COLO829 (cell line): ENCODE measurements at places on chromosomes 13 and 19.

DNA sequence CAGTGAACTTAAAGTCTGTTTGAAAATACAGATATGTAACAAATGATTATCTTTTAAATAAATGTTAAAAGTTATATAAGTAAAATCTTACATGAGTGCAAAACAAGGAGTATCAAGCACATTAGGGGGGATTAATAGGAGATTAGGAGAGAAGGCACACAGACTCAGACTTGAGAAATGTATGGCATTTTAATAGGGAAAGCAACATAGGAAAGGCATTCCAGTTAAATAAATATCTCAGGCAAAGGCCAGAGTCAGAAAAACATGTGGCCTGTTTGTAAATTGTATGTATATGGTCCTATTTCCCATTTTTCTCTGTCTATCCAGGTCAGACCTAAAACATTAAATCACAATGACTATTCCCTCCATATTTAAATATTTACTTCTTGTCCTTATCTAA lies 462.7 kb downstream of the GPC6 start:
- DNase-seq, result no peak

DNA sequence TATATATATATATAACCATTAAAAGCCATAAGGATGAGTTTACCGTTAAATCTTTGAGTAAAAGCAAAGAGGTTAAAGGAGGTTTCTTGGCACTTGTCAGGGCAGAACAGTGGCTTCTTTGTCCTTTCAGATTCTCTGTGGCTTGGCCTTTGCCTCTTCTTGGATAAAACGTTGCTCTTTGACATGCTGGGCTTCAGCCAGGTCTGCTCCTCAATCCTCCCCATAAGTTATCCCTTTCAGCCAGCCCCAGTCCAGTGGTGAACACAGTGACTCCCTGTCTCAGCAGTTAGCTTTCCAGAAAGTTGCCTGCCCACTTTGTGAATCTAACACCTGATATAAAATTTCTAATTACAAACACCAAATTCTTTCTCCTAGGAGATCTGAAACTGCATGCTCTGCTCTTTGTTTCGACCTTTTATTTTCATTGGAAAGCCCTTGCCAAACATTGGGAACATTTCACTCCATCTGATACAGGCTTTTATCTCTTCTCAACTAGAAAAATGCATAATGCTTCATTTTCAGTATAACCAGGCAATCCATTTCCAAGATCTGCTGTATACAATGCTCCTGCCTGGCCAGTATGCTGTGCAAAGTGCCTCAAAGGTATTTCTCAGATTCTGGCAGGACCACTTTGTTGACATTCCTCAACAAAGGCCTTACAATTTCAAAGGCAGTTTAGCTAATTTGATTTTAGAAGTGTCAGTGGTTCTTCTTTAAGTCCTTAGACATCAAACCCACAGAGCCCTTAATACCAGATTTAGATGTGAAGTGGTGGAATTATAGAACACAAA lies 16.2 kb upstream of the MED4 start:
- peak; percentile 84 for DNase-seq

DNA sequence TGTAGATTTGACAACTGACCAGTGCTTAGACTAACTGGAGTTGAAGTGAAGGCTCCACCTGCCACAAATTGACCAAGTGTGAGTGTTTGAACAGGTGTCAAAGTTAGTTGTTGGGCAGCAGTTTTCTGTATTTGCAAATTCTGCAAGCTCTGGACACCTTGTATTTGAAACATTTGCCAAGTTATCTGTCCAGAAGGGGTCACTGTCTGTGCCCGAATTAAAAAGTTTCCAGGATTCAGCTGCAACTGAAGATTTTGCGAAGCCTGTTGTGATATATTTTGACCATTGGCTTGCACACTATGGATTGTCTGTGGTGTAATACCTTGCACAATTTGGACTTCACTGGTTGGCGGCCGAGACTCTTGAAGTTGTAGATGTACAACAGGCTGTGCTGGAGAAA lies 1690.7 kb downstream of the SLITRK5 start:
- no peak for DNase-seq

DNA sequence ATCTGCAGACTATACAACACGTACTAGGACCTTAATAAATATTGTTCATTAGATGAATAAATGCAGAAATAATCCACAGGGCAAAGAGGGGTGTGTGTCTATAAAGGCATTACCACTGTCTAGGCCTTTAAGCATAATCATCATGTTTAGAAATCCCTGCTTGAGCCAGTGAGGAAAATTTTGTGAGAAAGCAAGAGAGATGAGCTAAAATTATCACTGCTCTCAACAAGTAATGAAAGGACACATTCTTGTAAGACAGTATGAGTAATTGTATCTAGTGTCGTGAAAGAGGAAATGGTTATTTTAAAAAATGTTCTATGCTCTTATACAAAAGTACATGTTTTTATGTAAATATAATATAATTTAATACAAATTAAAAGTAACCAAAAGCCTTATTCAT lies 1699.4 kb downstream of the PCDH9 start:
- DNase-seq, result peak; percentile 18

- DNase-seq, result no peak
Observed at GRCh38 chr19:40232479-40232878, 6.0 kb upstream of the CCNP start.

DNA sequence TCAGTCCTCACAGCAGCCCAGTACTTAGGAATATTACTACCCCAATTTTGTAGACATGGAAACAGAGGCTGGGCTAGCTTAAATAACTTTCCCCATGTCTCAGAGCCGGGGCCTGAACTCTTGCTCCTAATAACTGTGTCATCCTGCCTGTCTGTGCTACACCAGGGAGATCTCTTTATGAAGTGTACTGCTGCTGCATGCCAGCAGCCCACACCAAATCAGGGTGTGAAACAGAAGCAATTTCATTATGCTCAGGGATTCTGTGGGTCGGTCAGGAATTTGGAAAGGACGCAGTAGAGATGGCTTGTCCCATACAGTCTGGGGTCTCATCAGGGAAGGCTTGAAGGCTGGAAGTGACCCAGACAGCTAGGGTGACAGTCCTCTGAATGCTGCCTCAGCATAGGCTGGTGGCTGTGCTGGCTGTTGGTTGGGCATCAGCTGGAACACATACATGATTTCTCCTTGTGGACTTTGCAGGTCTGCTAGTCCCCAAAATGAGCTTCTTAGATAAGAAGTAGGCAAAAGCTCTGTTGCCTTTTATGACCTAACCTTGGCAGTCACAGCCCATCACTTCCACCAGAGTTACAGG lies 22.6 kb downstream of the ZNF507 start:
- DNase-seq, result no peak

DNA sequence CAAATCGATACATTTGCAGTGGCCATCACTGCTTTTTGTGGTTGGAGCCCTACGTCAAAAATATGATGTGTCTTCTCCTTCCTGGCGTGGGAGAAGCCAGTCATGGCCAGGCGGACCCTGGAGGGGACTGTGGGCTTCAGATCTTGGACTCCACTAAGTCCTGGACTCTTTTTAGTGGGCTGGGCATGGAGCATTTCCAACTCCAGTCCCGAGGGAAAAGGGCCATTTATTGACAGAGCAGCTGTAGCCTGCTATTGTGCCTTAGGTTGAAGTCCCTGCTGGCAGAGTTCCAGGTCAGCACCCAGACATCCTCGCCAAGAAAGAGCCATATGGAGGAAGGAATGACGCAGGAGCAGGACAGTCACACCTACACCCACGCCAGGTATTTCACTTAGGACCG lies 179.2 kb upstream of the ZNF507 start:
- DNase-seq, result no peak

DNA sequence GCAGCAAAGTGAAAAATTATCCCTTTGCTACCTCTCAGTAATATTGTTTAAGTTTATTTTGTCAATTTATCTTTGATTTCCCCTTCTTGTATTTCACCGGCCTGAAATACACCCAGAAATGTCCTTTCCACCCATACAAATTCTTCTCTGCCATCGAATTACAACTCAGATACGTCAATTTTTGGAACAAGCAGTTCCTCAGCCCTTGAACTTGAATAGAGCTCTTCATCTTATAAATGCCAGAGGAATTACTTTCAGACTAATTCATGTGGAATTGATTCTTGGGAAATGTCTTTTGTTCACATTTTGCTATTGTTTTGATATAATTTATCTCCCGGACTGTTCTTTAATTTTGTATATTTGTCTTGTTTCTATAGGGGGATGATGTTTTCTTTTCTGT lies 1359.3 kb upstream of the MIR17HG start:
- no peak for DNase-seq

GRCh38 chr13:38462605-38463004 lies 113.0 kb downstream of the UFM1 start:
- no peak for DNase-seq

GRCh38 chr19:15249972-15250639 lies 17.9 kb upstream of the EPHX3 start:
- DNase-seq, result peak; percentile 54

DNA sequence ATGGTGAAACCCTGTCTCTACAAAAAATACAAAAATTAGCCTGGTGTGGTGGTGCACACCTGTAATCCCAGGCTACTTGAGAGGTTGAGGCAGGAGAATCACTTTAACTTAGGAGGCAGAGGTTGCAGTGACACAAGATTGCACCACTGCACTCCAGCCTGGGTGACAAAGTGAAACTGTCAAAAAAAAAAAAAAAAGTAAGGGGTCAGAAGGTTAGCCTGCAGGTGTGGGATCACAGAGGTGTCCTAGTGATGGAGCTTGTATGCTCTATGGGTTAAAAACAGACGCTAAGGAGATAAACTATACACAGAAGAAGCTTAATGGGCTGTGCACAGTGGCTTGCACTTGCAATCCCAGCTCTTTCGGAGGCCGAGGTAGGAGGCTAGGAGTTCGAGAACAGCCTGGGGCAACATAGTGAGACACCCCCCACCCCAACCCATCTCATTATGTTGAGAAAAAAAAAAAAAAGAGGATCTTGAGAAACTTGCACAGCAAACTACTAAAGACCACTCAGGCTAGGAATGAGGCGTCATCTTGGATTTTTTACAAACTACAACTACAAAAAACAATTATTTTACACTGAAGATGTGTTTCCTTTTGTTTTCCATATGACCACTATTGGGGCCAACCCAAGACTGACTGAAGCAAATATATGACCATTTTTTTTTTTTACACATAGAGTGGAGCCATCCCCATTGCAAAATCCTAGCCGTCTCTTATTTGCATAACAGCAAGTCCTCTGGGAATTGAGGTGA lies 7.9 kb downstream of the FOSB start:
- DNase-seq, result no peak

- DNase-seq, result no peak
Observed at GRCh38 chr13:25768838-25769237, 283.0 kb downstream of the SHISA2 start.

GRCh38 chr19:14412324-14412995 lies 6.7 kb downstream of the DDX39A start:
- no peak for DNase-seq

- no peak for DNase-seq
Observed at GRCh38 chr19:16139752-16140151, 3.7 kb upstream of the HSH2D start.

GRCh38 chr19:14809272-14810057 lies 25.5 kb downstream of the OR7A5 start:
- no peak for DNase-seq

GRCh38 chr19:30223866-30224688 lies 148.1 kb upstream of the ZNF536 start:
- DNase-seq, result no peak

DNA sequence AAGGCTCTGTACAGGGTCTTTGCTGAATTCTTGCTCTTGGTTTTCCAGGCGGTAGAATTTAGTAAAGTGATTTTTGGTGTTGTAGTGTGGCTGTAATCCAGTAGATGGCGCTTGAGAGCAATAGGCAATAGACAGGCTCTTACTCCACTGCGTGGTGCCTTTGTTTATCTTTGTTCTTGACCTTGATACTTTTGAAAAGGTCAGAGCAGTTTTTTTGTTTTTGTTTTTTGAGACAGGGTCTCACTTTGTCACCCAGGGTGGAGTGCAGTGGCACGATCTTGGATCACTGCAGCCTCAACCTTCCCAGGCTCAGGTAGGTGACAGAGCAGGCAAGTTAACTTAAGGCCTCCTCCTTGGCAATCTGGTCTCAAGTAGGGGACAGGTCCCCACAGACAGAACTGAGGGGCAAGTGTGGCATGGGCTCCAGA lies 12.2 kb upstream of the LILRA5 start:
- peak; percentile 73 for DNase-seq

GRCh38 chr19:5719274-5719960 lies 529 bp downstream of the LONP1 start:
- DNase-seq, result peak; percentile 13

DNA sequence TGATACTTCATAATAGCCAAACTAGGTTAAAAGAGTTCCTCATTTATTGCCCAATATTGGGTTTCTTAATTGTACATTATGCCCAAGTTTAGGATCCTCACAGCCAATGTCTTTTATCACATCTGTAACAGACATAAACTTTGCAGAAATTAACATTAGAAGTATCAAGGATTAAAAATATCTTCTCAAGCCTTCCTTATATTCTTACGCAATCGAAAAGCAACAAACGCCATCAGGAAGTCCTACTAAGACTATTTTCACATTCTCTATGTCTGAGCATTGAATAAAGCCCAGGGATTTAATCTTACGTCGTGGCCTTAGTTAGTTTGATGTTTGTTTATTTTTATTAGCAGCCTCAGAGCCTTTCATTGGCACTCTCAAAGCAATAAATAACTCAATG lies 1660.4 kb upstream of the MIR17HG start:
- DNase-seq, result no peak

DNA sequence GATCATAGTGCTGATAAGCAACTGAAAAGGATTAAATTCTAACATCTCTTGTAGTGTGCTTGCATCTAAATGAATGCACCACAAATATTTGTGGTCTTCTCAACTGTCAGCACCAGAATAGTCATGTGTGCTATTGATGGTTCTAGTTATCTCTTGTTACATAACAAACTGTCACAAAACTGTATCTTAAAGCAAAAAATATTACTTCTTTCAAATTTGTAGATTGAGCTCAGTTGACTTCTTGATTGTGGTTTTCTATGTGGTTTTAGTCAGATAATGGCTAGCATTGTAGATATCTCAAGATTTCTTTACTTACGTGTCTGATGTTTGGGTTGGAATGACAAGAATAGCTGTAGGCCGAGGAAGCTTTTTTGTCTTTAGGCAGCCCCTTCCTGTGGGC lies 431.3 kb downstream of the SLITRK6 start:
- peak; percentile 50 for DNase-seq

GRCh38 chr13:73177916-73178565 lies 119.2 kb downstream of the KLF5 start:
- no peak for DNase-seq
